Smooth muscle cell of bladder (primary cell): ENCODE measurements at places on chromosomes 2 and 18. TPM values are rescaled to one million over a fixed set of nuclear protein-coding genes. Genes with fewer than 3 reads are reported as not detected.

The POTEJ gene
- total RNA-seq, result not detected in 2 replicates

The CCL20 gene
- total RNA-seq, result 0.28 TPM in 1 of 2 replicates, not detected in the other

The VWA3B gene
- total RNA-seq, result under 0.01 and 0.09 TPM in 2 replicates

The OST4 gene
- 670 and 734 TPM in 2 replicates for total RNA-seq

The LYPD1 gene
- total RNA-seq, result 2.4 and 3.9 TPM in 2 replicates

The IL18RAP gene
- total RNA-seq, result not detected in 2 replicates

The GALNT14 gene
- not detected in 2 replicates for total RNA-seq

The SERPINB7 gene
- 1.4 and 4.1 TPM in 2 replicates for total RNA-seq

The GCA gene
- 2.0 and 3.7 TPM in 2 replicates for total RNA-seq

The TYMS gene
- total RNA-seq, result 7.4 and 8.0 TPM in 2 replicates

The ADCYAP1 gene
- total RNA-seq, result not detected in 2 replicates

The LHCGR gene
- not detected in 2 replicates for total RNA-seq

The TEX44 gene
- not detected in 2 replicates for total RNA-seq
